AG09319 (cell line): ENCODE measurements at places on chromosomes 12 and 14.

DNA sequence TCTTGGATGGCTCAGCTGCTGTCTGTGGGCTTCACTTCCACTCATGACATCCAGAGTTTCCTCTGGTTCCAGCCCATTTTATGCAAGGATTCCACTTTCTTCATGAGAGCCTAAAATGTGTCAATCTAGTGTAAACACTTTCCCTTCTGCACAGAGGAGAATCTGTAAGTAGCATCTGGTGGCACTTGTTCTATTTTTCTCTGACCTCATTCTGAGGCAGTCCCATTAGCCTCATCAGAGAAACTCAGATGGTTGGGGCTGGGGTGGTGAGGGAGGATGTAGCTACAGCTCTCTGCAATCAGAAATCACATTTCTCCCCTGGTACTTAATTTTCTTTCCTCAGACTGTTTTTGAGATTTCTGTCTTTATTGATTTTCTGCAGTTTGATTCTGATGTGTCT is 81.6 kb downstream of the PRMT8 start:
- DNase-seq, result no peak

- no peak for DNase-seq
These were observed 144.6 kb downstream of the PRIMA1 start for GRCh38 chr14:93643676-93644075.

DNA sequence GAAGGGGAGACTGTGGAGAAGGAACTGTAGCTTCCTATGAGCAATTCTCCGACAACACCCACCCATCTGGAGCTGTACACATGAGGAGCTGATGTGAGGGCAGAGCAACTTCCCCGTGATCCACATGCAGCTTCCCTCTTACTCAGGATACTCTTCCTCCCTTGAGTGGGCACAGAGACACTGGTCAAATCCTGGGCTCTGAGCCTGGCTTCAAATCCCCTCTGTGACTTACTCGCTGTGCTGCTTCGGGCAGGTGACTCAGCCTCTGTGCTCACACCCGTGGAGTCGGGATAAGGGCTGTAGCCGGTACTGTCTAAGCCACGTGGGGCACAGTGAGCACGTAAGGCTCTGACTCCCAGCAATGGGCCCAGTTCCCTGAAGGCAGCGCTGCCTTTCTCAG is 31.1 kb downstream of the ZFYVE21 start:
- no peak for DNase-seq

- DNase-seq, result no peak
These were observed 14.5 kb upstream of the TFCP2 start for GRCh38 chr12:51187370-51187987.

DNA sequence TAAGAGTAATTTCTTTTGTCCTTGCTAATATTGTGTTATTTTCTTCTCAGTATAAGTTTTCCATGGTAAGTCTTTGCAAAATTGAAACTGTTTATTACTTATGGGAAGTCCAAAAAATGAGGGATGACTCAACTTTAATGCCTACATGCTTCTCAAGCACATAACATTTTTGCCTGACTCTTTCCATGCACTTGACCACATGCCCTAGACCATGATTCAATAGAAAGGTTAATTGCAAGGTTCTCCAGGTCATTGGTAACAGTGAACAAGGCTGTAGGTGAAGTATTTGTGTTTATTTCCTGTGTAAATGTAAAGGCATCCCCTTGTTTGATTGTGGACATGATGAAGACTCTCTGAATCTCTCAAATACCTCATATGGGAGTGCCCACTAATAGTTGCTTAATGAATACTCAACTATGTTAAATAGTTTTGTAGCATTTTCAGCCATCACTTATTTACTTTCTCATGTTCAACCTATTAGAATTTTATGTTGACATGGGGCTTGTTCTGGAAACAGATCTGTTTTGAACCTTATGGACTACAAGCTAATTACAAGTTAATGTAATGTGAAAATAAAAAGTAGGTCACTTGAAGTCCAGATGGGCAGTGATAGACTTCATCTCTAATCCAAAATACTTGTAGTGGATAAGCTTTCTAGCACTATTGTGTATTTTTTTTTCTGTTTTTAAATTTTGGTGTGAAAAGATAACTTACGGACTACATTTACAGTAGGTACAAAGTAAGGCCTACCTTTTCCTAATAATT is 131.7 kb downstream of the TMTC2 start:
- DNase-seq, result no peak

DNA sequence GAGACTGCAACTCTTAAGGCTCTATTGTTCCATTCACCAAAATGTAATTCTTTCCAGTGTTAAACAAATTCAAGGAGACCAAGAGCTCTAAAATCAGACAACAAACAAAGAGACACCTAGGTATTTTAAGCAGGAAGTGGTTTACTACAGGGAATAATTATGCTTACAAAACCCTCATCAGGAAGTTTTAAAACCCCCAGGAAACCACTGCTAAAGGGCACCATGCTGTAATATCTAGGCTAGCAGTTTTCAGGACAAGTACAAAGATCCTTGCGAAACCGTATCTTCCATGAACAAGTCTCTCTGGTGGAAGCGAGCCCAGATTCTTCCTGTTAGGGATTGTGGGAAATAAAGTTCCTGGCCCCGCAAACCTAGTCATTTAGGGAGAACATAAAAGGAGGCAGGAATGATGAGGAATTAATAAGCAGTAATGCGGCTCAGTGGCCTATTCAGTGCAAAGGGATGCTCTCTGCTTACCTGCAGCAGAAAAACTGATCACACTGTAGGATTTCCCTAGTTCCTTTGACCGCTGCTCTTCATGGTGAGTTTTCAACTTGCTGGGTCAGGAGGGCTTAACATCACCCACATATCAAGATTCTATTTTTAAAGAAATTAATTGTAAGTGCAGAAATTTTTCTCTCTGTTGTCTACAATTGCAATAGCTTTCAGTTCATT is 42.8 kb downstream of the ACSM4 start:
- no peak for DNase-seq

GRCh38 chr12:57430112-57430930 is 522 bp downstream of the R3HDM2 start:
- DNase-seq, result no peak

DNA sequence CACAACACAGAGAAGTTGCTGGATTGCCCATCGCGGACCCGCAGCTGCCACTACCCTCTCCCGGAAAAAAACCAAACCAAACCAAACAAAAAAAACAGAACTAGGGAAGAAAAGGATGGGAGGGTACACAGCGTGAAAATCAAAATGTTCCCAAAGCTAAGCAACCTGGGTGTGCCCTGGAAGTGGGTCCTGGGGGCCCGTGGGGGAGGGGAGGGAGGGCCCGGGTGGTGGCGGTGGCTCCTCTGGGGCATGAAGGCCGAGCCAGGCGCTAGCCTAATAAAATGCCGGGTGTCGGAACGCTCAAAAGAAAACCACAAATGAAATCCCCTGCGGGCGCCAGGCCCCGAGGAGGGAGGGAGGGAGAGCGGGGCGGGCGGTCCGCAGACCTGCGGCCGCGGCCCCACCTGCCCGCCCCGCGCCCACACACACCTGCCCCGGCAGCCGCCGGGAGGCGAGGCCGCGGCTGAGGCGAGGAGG is 787 bp downstream of the HECTD4 start:
- no peak for DNase-seq

DNA sequence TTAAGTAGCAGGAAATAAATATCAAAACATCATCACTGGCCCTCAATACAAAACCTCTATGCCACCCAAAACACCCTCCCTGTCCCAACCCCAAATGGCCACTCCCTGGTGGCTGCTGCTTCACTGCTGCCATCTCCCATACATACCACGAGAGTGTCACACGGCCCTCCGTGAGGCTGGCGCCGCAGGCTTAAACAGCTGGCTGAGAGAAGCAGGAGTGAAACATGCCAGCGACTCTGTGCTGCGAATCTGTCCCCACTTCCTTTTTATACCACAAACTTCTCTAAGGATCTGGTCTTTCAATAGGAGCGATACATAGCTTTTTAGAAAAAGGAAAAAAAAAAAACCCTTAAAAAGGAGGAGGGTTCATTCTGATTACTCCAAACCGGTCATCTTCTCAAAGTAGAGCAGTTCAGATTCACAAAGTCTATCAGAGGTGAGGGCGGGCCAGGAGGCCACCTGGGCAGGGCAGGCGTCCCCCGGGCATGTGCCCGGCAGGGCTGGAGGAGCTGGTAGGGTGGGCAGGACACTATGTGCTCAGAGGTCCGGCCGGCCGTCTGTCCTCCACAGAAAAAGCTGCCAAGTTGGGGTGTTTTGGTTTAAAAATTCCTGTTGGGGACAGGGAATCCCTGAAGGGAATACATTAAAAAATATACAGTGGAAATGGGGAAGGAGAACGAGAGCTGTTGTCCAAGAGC is 26.5 kb downstream of the MAX start:
- no peak for DNase-seq

DNA sequence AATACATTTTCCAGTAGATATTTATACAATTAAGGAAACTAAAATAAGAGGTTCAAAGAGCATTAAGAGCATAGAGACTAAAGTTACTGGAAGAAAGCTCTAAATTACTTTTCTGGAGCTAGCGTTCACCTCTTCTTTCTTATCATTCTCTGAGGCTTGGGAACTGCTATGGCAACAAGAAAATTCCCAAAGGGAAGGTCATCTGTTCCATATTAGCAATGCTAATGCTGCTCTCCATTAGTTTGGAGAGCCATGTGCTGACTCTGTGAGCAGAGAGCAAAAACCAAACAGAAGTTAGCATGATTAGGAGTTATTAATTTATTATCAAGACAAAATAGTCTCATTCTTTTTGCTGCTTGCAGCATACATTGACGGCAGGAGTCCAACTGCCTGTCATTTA is 143.1 kb upstream of the SLC16A7 start:
- DNase-seq, result peak; percentile 11

- DNase-seq, result no peak
These were observed 435.4 kb downstream of the EGLN3 start for GRCh38 chr14:33515441-33515840.

- DNase-seq, result no peak
These were observed 195.6 kb upstream of the PWP1 start for GRCh38 chr12:107490010-107490409.

DNA sequence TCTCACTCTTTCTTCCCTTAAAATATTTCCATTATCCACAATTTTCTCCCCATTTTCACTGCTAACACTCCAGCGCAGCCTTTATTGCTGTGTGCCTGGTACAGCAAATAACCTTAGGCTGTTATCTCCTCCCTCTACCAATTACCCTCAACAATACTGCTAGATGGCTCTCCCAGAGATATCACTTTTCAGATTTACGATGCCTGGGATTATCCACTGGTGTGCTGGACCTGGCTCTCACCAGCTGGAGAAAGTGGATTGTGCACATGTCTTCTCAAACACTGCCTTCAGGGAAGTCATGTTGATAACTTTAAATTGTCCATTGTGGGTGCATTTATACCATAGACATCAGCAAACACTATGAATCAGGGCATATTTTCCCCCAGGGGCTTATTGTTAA is 101.9 kb upstream of the ADAMTS20 start:
- no peak for DNase-seq

- peak; percentile 7 for DNase-seq
These were observed 20.5 kb upstream of the SLC5A8 start for GRCh38 chr12:101230547-101230946.

DNA sequence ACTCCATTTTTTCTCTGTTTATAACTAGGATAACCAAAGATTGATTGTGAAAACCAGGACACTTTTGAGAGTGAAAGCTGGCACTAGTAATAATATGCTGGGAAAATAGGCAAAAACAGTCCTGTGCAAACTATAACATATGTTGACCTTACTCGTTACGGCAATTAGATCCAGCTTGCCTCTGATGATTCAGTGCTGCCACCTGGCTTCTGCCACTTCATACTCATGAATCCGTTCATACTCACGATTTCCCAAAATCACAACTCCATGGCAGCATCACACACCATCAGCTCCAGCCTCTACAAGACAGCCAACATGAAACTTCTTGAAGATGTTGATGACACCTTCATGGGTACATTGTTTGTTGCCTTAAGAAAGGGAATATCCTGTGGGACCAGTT is 49.1 kb upstream of the CAND1 start:
- DNase-seq, result no peak

DNA sequence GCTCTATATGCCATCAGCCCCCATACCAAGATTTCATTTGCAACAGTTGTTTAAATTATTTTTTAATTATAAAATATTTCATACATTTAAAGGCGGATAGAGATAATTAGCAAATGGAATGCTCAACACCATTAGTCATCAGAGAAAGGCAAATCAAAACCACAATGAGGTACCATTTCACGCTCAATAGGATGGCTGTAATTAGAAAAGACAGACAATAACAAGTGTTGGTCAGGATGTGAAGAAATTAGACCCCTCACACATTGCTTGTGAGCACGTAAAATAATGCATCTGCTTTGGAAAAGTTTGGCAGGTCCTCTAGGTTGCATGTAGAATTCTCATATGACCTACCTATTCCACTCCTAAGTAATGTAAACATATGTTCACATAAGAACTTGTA is 35.3 kb upstream of the EPS8 start:
- DNase-seq, result no peak
